ENCODE measurements at places on chromosomes 5 and 9.

GRCh38 chr9:98187926-98188325, 4.5 kb downstream of the CORO2A start:
- no peak for DNase-seq

GRCh38 chr5:80141147-80141671, 106.1 kb downstream of the THBS4 start:
- DNase-seq: peak; percentile 71

- no peak for DNase-seq
These were observed 54.4 kb downstream of the ATPSCKMT start for GRCh38 chr5:10195301-10195700.

DNA sequence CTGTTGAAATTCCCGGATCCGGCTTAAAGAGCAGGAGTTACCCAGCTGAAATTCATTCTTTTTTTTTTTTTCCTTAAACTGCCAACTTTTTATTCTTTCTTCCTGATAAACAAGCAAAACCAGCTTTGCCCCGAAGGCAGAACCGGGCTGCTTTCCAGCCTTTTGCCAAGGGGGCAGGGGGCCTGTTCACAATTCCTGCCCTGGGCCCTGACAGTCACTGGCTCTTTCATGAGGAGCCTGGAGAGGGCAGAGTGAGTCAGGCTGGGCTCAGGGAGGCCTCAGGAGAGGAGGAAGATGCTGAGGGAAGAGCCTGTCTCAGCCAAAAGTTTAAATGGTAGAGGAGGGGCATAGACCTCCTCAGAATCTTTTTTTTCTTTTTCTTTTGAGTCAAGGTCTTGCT, 4.8 kb downstream of the GLIPR2 start:
- peak; percentile 48 for DNase-seq

DNA sequence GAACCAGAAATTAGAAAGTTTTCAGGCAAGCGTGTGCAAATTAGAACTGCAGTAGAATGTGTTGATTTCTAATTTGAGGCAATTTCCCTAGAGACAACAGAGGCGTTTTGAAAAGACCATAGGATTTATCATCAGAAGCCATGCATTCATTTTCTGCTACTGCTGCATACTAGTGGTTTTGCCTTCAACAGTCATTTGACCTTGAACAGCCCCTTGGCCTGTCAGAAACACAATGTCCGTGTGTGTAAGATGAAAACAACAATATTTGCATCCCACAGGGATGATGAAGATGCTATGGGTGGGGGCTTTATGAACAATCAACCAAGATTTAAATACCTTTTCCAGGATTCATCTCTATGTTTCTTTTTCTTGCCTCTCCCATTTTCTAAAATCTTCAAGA, 73.7 kb downstream of the PDE4D start:
- DNase-seq: no peak

- DNase-seq: no peak
These were observed 11.9 kb downstream of the HAND1 start for GRCh38 chr5:154466147-154466546.

GRCh38 chr5:110790673-110791072, 51.9 kb downstream of the SLC25A46 start:
- DNase-seq: no peak

DNA sequence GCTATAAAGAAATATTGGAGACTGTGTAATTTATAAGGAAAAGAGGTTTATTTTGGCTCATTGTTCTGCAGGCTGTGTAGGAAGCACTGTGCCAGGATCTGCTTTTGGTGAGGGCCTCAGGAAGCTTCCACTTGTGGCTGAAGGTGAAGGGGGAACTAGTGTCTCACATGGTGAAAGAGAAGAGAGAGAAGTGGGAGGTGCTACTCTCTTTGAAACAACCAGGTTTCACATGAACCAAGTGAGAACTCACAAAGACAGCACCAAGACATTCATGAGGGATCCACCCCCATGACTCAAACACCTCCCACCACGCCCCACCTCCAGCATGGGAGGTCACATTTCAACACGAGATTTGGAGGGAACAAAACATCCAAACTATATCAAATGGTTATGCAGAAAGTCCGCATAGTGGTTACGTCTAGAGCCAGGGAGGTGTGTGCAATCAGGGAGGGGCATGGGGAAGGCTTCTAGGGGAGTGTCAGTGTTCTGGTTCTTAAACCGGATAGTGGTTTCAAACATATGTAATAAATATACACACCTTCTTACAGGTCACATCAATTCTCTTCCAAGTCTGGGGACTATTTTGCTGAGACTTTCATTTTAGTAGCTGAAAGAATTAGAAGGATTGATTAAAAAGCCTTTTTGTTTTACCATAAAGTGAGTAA, 113.0 kb downstream of the TRIO start:
- DNase-seq: no peak

DNA sequence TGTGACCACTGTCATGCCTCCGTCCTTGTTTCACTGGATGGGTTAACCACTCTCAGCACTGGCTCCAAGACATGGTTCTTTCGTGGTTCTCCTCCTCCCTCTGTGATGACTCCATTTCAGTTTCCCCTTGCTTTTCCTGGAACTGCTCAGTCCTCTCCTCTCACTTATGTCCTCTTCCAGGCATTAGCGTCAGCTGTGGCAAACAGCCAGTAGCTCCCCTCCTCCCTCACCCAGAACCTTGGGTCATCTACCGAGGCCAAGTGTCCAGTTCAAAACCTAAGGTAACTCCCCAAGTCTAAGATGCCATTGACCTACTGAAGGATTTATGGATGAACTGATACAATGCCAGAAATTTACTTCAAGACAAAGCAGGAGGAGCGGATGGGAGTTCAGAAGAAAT, 9.8 kb upstream of the CORO2A start:
- DNase-seq: no peak

GRCh38 chr5:82720213-82721086, 356.7 kb downstream of the TMEM167A start:
- no peak for DNase-seq

DNA sequence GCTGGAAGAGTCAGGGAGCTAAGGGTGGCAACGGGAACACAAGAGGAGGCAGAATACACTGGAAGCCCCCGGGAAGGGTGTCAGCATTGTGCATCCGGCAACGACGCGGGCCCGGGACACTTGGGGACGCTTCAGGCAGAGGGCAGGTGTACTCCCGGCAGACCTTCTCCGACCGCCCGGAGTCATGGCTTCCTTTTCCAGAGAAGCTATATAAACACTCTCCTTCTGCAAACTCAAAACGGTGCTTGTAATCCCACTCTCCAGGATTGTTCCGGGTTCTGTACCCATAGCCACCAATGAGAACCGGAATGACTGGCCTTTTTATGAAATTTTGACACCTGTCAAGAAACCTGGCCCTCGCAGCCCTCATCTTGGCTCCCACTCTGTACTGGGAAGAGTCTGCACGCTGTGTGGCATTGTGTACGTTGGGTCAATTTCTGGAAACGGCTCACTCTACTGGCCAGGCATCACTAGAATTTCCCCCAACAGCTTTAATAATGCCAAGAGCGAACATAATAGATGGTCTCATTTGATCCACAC, 462 bp upstream of the MCC start:
- DNase-seq: no peak

DNA sequence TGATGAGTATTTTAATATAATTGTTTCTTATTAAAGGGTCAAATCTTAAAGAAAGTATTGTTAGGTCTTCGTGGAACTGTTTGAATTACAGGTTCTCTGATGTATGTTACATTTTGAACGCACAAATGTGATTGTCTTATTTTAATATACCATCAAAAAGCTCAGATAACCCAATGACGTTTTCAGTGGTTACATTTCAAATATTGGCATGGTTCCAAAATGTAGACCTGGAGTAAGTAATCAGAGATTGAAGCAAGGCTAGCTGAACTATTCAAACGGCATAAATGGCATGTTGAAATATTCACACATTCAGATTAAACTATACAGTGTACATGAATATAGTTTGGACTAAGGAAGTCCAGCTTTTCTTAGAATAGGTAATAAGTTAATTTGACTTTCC, 281.7 kb upstream of the EFNA5 start:
- no peak for DNase-seq

DNA sequence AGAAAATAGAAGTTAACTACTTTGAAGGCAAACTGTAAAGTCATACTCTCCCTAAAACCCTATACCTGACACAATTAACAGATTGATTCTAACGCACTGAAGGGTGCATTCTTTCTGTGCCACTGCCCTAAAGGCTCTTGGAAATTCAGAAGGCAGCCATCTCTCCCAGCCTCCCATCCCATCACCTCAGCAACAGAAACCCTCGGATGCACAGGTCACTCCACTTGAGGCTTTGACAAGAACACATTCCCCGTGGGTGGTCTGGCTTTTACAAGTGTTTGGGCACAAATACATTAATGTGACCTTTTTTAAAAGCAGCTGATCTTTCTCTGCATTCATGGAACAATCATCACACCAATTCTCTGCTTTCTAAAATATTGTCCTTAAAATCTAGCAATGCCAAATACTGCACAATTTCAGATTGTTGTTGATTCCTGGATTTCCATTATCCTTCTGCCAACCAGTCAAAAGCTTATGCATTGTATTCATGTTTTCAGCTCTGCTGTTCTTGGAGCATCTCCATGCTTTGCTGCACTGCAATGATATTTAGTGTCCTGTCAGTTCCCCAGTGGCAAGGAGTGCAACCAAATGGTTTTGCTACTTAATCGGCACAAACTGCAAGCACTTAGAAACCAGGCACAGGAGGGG, 175.6 kb downstream of the TMEM161B start:
- no peak for DNase-seq

- DNase-seq: no peak
These were observed 400.0 kb downstream of the DEPDC1B start for GRCh38 chr5:60299944-60300343.

DNA sequence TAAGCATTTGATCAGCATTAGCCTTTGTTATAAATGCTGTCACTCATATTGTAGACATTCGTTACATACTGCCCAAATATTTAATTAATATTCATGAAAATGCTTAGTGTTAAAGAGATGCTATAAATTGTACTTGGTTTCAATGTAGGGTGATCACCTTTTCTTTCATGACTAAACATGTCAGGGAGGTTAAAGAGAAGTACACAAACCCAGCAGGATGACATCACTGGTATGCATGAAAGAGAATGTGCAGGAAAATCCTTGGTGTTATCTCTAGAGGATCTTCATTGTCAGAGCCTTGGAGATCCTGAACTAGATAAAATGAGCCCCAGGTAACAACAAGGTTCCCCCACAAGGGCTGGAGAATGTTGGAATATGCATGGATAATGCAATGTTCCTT, 33.0 kb upstream of the SV2C start:
- DNase-seq: no peak

DNA sequence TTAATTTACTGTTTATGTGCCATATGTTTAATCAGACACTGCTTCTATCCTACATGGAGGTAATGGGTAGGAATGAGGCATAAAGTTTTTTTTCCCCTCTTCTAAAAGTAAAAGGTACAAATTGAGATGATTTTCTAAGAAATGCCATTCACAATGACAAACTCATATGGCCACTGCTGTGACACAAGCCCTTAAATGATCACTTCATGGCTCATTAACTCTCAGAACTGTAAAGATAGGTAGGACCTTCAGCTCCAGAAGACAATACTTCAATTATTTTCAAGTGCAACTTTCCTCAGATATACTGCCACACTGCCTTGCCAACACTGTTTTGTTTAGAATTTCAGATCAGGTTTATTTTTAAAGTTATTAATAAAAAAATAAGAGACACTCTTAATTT, 362.9 kb upstream of the ZNF608 start:
- DNase-seq: no peak

GRCh38 chr5:150082889-150083288, 3.5 kb downstream of the CSF1R start:
- peak; percentile 41 for DNase-seq

GRCh38 chr9:125655066-125655633, 51.9 kb downstream of the MAPKAP1 start:
- no peak for DNase-seq

GRCh38 chr5:146652547-146652946, 136.6 kb upstream of the GPR151 start:
- DNase-seq: no peak

DNA sequence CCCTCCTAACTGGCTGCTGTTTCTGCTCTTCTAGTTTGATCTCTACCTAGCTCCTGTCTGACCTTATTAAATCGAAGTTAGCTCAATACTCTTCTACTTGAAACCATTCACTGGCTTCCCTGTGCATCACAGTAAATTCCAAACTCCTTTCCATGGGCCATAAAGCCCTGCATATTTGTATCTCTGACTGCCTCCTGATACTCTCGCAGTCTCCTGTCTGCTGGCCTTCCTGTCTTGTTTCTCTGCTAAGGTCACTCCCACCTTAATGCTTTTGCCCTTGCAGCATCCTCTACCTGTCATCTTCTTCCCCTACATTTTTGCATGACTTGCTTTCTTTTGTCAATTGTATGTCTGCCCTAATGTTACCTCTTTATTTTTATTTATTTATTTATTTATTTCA, 44.8 kb downstream of the SNCAIP start:
- DNase-seq: no peak

DNA sequence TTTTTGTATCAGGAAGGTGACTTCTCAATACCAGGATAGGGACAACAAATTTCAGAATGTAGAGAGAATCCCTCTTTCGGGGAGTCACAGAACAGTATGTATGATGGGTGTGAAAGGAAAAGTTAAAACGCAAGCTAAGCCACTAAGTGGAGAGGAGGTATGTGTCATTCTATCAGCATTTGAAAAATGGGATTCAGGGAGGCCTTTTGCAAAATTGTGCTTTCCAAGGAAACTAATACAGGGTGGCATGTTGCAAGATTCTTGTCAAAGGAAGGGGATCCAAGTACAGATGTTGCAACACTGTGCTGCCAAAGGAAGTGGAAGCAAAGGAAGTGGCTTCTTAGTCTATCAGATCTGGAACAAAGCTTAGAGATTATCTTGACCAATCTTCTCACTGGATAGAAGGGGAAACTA, 12.6 kb upstream of the TNIP1 start:
- DNase-seq: peak; percentile 98
